ENCODE measurements at places on chromosomes 7 and 10.

- DNase-seq = no peak
These were observed 20.0 kb upstream of the IFIT2 start for GRCh38 chr10:89281606-89282395.

- DNase-seq = no peak
These were observed 144.3 kb upstream of the TNS3 start for GRCh38 chr7:47726047-47726726.

- DNase-seq = no peak
These were observed 50.4 kb upstream of the BTBD16 start for GRCh38 chr10:122220736-122221135.

DNA sequence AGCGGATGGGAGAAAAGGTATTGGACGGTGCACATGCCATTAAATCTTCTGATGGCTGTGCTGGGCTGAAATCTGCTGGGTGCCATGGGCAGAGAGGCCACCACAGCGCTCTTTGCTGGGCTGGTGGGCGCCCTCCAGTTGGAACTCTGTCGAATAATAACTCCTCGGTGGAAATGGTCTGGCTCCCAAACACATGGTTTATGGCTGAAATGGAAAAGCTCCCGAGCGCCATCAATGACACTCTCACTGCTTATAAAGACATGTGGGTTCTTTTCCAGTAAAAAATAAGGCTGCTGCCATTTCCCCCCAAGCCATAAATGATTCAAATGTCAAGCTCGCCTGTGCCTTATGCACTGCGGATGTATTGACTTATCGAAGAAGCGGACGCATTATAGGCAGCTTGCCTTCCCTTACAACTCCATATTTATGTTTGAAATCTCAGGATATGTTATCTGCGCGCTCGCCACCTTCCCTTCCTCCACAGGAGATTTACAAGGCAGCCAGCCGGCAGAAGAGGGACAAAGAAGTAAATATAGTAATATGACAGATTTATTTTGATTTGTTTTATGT, 239.0 kb upstream of the MKI67 start:
- DNase-seq = no peak

DNA sequence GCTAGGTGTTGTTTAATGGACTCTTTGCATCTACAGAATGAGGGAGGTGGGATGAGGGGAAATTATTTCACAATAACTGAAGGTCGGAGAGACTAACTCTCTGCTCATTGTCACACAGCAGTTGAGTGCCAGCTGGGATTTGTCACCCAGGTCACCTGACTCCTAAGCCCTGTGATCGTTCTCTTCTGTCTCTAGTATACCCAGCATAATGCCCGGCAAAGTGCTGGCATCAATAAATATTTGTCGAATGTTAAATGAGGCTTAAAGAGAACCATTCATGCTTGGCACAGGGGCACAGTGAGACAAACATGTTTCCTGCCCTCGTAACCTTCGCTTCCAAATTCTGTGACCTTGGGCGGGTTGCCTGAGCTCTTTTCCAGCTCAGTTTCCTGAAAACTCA, 70.8 kb downstream of the TCF7L2 start:
- DNase-seq = no peak

DNA sequence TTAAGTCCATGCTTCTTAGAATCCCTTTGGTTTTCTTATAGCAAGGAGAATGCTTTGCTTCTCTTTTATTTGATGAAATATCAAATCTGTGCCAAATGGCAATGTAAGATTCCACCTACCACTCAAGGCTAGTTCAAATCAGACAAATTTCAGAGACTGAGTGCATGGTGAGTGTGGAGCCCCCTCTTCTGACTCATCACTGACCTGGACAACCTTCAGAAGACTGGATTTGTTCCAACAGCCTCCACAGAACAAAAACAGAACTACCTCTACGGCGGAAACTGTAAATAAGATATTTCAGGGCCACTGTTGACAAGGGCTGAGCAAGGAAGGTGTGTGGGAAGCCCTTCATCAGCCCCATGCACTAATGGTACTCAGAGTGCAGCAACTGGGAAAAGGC, 21.1 kb downstream of the NCAPG2 start:
- DNase-seq = no peak
